ENCODE measurements at places on chromosomes 7 and 10.

GRCh38 chr10:121734589-121735045 is 136.4 kb upstream of the FGFR2 start:
- no peak for DNase-seq

- no peak for DNase-seq
Observed at GRCh38 chr10:114956466-114956865, 18.5 kb downstream of the TRUB1 start.

- no peak for DNase-seq
Observed at GRCh38 chr7:150781103-150781502, 19.1 kb downstream of the TMEM176B start.

- DNase-seq = no peak
Observed at GRCh38 chr10:31725436-31725835, 203.2 kb downstream of the ARHGAP12 start.

DNA sequence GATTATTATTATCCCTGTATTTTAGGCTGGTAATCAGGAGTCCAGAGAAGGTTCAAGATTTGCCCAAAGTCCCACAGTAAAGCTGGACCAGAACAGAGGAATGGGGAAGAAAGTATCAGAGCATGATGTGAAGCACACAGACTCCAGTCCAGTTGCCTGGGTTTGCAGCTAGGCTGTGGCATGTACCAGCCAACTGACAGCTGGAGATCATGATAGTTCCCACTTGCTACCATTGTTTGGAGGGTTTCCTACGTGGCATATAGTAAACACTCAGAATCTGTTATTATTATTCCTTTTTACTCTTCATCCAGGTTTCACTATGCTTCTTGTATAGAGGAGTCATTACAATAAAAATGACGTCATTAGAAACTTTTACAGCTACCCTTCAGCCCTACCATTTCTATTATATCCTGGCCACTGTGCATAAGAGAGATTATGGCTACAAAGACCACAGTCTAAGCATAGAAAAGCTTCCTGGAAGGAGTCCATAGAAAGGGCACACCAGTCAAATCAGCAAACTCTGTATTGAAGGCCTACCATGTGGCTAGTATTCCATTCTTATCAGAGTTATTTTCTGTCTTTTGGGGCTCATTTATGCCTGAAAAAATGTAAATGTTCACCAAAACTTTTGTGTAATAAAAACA is 66.6 kb downstream of the MTPN start:
- DNase-seq = no peak

- no peak for DNase-seq
Observed at GRCh38 chr10:86712317-86712707, 44.0 kb downstream of the LDB3 start.

DNA sequence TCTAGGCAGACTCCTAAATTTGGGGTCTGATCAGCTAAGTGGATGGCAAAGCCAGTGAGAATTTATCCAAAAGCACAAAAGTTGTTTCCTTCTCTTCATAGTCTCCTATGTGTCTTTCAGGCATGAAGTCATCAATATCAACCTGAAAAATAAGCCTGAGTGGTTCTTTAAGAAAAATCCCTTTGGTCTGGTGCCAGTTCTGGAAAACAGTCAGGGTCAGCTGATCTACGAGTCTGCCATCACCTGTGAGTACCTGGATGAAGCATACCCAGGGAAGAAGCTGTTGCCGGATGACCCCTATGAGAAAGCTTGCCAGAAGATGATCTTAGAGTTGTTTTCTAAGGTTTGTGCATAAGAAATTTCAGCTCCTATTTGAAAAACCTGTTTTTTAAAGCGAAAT is 4.8 kb downstream of the GSTO1 start:
- no peak for DNase-seq

- no peak for DNase-seq
Observed at GRCh38 chr10:59781511-59781910, 28.3 kb upstream of the MRLN start.

GRCh38 chr10:96025566-96025965 is 17.8 kb upstream of the CCNJ start:
- DNase-seq = no peak

DNA sequence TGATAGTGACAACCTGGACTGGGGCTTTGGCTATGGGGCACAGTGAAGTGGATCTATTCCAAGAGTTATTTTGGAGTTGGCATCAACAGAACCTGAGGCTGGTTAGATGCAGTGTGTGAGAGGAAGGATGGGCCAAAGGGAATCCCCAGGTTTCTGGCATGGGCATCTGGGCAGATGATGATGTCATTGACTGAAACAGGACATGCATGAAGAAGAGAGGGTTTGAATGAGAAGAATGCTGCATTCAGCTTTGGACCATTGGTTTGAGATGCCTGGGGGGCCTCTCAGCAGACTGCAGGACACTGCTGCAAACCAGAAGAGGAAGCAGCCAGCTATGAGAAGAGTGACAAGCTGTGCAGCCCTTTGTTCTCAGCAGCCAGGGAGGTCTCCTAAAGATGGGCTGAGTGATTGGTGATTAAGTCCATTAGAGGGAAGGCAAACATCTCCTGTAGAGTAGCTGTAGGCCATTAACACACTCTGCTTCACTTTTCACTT is 23.1 kb upstream of the PIK3CG start:
- DNase-seq = no peak

GRCh38 chr7:30842542-30843451 is 68.9 kb upstream of the AQP1 start:
- DNase-seq = no peak

DNA sequence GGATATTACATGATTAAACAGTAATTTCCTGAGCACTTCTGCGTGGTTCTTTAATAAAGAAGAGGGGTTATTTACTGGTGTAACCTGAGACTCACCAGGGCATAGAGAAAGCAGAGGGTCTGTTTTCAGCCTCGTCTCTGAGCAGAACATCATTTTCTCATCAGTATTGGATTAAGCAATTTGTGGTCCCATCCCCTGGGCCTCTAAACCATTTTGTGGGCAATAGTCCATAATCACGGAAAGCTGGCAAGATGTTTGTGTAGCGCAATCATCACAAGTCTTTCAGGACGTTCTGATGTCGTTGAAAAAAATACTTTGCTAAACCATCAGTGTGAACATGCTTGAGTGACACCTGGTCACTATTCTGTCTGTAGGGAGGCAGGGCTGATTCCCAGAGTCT is 37.1 kb upstream of the SEC61G start:
- DNase-seq = no peak

- no peak for DNase-seq
Observed at GRCh38 chr7:17968791-17969715, 28.8 kb upstream of the SNX13 start.

- DNase-seq = no peak
Observed at GRCh38 chr7:103346396-103346795, 1.0 kb upstream of the PSMC2 start.

- DNase-seq = no peak
Observed at GRCh38 chr7:19113855-19114550, 3.4 kb downstream of the TWIST1 start.

GRCh38 chr7:134088199-134088598 is 38.9 kb upstream of the LRGUK start:
- no peak for DNase-seq

GRCh38 chr7:42574685-42575084 is 337.2 kb downstream of the C7orf25 start:
- DNase-seq = no peak

- DNase-seq = no peak
Observed at GRCh38 chr7:2210551-2211258, 22.0 kb downstream of the MAD1L1 start.

GRCh38 chr10:43233601-43234430 is 33.0 kb downstream of the RASGEF1A start:
- no peak for DNase-seq

GRCh38 chr7:27196287-27196767 is 3.6 kb downstream of the HOXA13 start:
- DNase-seq = peak; percentile 53

- DNase-seq = no peak
Observed at GRCh38 chr7:22193450-22193983, 163.4 kb downstream of the RAPGEF5 start.

Data from stimulated activated CD8-positive, alpha-beta memory T cell treated with anti-CD3 and anti-CD28 coated beads, Interleukin-7, amount 100 ng/mL, for 1 hour (primary cell).